ENCODE measurements at places on chromosomes 16 and 17.

DNA sequence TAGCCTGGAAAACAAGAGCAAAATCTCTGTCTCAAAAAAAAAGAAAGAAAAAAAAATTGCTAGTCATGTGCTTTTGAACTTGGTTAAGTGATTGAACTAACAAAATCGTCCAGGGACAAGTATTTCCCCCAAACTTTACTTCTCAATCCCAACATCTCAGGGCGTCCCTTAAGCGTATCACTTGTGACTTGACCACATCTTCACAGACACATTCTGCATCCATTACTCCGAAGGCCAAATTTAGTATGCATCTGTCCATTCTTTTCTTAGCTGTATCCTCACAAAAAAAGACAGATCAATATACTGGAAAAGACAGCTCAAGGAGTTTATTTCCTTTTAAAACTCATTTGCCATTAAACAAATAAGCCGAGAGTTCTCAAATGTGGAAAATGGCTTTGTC is 5.9 kb upstream of the JPT1 start:
- no peak for DNase-seq

- DNase-seq, result no peak
Observed at GRCh38 chr17:14308965-14309879, 8.3 kb downstream of the HS3ST3B1 start.

- no peak for DNase-seq
Observed at GRCh38 chr16:58542291-58542690, 27.0 kb downstream of the SETD6 start.

DNA sequence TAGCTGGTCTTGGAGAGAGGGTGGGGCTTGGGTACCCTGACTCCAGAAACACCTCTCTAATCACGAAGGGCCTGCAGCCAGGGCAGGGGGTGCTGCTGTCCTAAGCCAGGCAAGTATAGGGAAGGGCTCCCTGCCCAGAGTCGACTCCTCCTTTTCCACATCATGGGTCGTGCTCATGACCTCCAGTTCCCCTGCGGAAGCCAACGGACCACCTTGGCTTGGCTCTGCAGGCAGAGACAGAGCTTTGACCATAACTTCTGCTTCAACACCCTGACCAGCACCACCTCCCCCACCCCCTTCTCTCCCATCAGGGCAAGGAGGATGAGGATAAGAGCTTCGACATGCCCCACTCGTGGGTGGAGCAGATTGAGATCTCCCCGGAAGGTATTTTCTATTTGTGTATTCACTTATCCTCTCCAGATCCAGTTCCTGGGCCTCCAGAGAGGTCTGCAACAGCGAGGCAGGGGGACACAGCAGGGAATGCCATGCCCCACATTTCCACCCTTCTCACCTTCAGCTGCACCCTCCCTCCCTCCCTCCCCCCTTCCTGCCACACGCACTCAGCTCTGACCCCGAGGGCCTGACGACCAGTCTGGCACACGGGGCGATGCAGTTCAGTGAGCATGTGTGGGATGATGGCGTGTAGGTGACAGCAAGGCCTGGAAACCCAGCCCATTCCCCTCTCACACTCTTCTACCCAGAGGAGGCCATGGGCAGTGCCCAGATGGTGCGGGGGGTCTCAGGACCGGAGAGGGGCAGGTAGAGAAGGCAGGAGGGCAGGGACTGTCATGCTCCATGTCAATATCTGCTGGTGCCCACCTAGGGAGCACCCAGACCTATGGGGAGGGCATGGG is 14.0 kb upstream of the KATNB1 start:
- DNase-seq, result no peak
